Progenitor cell of endocrine pancreas (in vitro differentiated cells): ENCODE measurements at places on chromosomes 3 and 15.

DNA sequence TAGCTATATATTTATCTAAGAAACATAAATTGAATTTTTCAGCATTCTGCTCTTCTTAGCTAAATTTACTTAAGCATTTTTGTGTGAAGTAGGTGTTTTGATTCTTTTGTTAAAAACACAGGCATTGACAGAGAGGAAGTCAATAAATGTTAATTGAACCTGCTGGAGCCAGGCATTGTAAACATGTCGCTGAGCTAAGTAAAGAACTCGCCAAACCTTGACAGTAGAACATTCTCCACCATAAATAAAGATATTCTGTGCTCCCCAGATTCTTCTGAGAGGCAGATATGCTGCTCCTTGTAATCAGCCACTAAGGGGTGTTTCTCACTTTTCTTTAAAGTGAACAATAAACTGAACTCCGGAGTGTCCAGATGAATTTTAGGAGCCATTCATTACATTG is 38.4 kb downstream of the SYNM start:
- DNase-seq = no peak

DNA sequence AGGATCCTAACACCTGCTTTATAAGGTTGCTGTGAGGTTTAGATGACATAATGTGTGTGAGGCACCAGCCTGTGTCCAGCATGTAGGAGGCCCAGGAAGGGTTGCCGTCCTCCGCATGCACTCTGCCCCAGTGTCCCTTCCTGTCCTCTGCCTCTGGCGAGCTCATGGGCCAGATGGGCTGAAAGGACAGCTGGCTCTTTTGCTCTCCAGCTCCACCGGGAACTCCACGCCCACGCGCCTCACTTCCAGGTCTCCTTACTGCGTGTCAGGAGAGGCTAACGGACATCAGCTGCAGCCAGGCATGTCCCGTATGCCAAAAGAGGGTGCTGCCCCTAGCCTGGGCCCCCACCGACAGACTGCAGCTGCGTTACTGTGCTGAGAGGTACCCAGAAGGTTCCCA is 12.2 kb downstream of the MUC20 start:
- DNase-seq = no peak

- DNase-seq = no peak
Observed at GRCh38 chr3:172627057-172627809, 83.6 kb downstream of the NCEH1 start.

DNA sequence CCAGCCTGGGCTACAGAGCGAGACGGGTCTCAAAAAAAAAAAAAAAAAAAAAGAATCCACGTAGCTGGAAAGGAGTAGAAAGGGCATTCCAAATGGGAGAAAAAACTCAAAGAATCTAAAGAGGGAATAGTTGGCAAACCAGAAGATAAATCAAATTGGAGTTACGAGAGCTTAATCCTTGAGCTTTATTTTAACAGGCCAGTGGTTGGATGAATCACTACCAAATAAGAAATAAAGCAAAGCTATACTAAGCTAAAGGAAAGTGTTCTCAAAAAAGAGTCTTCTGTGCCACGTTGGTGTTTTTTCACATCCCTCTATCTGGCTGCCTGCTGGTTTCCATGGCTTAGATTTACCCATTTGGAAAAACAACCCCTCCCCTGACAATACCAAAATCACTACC is 14.0 kb downstream of the VGLL4 start:
- no peak for DNase-seq

GRCh38 chr3:43865887-43866528 is 175.3 kb downstream of the ABHD5 start:
- no peak for DNase-seq

DNA sequence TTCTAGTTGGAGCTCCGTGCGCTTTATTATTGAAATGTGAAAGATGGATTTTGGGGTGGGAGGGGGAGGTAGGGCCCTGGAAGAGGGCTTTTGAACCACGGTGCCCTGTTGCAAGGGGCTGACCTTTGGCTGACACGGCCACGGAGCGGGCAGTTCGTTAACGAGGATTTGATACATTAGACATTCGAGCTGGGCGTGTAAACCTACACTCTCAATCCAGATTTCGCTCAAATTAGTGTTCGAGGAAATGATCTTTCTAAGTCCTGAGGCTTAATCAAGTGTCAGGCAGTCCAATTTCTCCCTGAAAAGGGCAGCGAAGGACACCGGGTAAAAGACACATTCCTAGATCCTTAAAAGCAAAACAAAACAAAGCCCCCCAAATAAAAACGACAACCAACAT is 13.0 kb downstream of the ZIC1 start:
- no peak for DNase-seq

- no peak for DNase-seq
Observed at GRCh38 chr3:107925851-107926250, 165.0 kb downstream of the CD47 start.

DNA sequence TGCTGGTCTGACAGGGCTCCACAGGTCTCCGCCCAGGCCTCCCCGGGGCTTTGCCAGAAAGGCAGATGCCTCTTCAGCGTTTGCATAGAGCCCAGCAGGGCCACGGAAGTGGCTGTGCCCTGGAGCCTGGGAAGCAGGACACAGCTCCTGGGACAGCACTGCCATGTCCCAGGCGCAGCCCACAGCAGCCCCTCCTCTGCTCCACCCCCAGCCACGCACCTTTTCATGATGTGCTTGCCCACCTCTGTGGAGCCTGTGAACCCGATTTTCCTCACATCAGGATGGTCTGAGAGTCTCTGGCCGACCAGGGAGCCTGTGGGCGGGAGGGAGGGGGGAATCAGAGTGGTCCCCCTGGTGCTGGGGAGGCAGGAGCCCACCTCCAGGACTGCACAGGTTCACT is 33.9 kb upstream of the SLC41A3 start:
- DNase-seq = peak; percentile 6

- DNase-seq = no peak
Observed at GRCh38 chr3:98623572-98624280, 30.3 kb upstream of the CPOX start.

DNA sequence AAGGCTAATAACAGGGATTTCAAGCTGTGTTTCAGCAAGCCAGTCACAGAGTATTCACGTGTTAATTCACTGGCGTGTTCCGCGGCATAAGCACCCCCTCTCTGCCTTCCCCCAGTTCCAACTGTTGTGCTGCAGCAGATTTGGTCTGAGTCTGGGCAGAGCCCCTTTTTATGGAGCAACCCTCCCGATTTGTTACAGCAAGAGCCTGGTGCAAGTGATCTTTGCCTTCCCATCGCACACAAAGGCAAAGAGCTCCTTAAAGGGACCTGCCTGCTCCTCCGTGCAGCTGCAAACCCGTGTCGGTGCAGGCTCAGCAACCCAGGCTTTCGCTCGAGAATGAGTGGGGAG is 170.5 kb downstream of the KCNAB1 start:
- DNase-seq = no peak

GRCh38 chr15:50953302-50953701 is 44.8 kb downstream of the AP4E1 start:
- DNase-seq = no peak

- DNase-seq = no peak
Observed at GRCh38 chr3:2360815-2361214, 262.1 kb downstream of the CNTN4 start.

GRCh38 chr3:184099806-184100686 is 3.2 kb downstream of the HTR3E start:
- no peak for DNase-seq

- DNase-seq = no peak
Observed at GRCh38 chr15:85692321-85692720, 102.4 kb downstream of the KLHL25 start.

GRCh38 chr3:104291878-104292277 is 1074.8 kb upstream of the ALCAM start:
- DNase-seq = no peak

- DNase-seq = no peak
Observed at GRCh38 chr15:68479870-68480269, 47.9 kb upstream of the ITGA11 start.
